ENCODE measurements at places on chromosomes 5 and 9.

- peaks cover 8% of the 10 kb centered on the region for H3K4me1 ChIP-seq
- peak overlapping the region; percentile 96 for H3K4me3 ChIP-seq
- peak overlapping the region; percentile 98 for H3K27ac ChIP-seq
- DNase-seq: no peak
- no peaks in the 10 kb centered on the region for H3K27me3 ChIP-seq
Observed at GRCh38 chr5:109688630-109688969, 1.1 kb upstream of the MAN2A1 start.

GRCh38 chr9:20610591-20610990, 11.7 kb downstream of the MLLT3 start:
- no peak overlapping the region for H3K27ac ChIP-seq
- H3K36me3 ChIP-seq: no peaks in the 10 kb centered on the region
- no peaks in the 10 kb centered on the region for H3K27me3 ChIP-seq
- no peak overlapping the region for H3K4me3 ChIP-seq
- H3K4me1 ChIP-seq: peaks cover 3% of the 10 kb centered on the region
- no peak for DNase-seq

- no peak overlapping the region for H3K4me3 ChIP-seq
- H3K27ac ChIP-seq: no peak overlapping the region
- H3K4me1 ChIP-seq: no peaks in the 10 kb centered on the region
- H3K27me3 ChIP-seq: no peaks in the 10 kb centered on the region
Observed at GRCh38 chr5:162888268-162888667, 549.1 kb upstream of the CCNG1 start.

GRCh38 chr5:37801521-37801920, 38.3 kb downstream of the GDNF start:
- H3K36me3 ChIP-seq: no peaks in the 10 kb centered on the region
- H3K27ac ChIP-seq: no peak overlapping the region
- H3K4me3 ChIP-seq: no peak overlapping the region
- H3K4me1 ChIP-seq: no peaks in the 10 kb centered on the region
- H3K27me3 ChIP-seq: no peaks in the 10 kb centered on the region
- no peak for DNase-seq

DNA sequence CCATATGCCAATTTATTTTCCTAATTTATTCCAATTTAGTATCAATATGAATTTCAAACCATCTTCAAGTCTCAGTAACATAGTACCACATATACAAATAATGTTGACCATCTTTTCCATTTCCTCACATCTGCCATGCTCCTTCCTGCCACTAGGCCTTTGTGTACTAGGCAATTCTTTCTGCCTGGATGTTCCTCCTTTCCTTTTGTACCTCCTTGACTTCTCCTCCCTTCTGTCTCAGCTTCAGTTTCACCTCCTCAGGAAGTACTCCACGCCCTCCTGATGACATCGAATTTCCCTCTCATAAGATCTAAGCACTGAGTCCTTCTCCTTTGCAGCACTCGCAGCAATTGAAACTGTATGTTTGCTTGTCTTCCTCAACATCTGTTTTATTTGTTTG, 53.9 kb downstream of the MEF2C start:
- no peaks in the 10 kb centered on the region for H3K27me3 ChIP-seq
- H3K4me3 ChIP-seq: peak overlapping the region; percentile 65
- H3K4me1 ChIP-seq: peaks cover 49% of the 10 kb centered on the region
- no peak for DNase-seq

GRCh38 chr5:155620821-155621410, 607.4 kb downstream of the KIF4B start:
- no peaks in the 10 kb centered on the region for H3K4me1 ChIP-seq
- no peaks in the 10 kb centered on the region for H3K27me3 ChIP-seq
- no peaks in the 10 kb centered on the region for H3K36me3 ChIP-seq
- DNase-seq: no peak
- H3K27ac ChIP-seq: no peak overlapping the region
- H3K4me3 ChIP-seq: no peak overlapping the region

- H3K4me1 ChIP-seq: peaks cover 19% of the 10 kb centered on the region
- peak overlapping the region; percentile 92 for H3K4me3 ChIP-seq
- H3K27ac ChIP-seq: peak overlapping the region; percentile 96
Observed at GRCh38 chr9:33024126-33024965, 727 bp upstream of the DNAJA1 start.

- H3K4me3 ChIP-seq: no peak overlapping the region
- no peak for DNase-seq
- no peaks in the 10 kb centered on the region for H3K36me3 ChIP-seq
- no peaks in the 10 kb centered on the region for H3K27me3 ChIP-seq
- H3K4me1 ChIP-seq: no peaks in the 10 kb centered on the region
Observed at GRCh38 chr5:133327946-133328401, 276.2 kb downstream of the HSPA4 start.

- no peak overlapping the region for H3K27ac ChIP-seq
- H3K4me3 ChIP-seq: no peak overlapping the region
- no peaks in the 10 kb centered on the region for H3K4me1 ChIP-seq
- no peak for DNase-seq
- H3K36me3 ChIP-seq: no peaks in the 10 kb centered on the region
Observed at GRCh38 chr5:37606148-37606547, 227.0 kb downstream of the WDR70 start.

- DNase-seq: no peak
- H3K4me3 ChIP-seq: no peak overlapping the region
- no peaks in the 10 kb centered on the region for H3K36me3 ChIP-seq
- peak overlapping the region; percentile 34 for H3K27ac ChIP-seq
Observed at GRCh38 chr5:140611020-140611521, 21.9 kb downstream of the CD14 start.

DNA sequence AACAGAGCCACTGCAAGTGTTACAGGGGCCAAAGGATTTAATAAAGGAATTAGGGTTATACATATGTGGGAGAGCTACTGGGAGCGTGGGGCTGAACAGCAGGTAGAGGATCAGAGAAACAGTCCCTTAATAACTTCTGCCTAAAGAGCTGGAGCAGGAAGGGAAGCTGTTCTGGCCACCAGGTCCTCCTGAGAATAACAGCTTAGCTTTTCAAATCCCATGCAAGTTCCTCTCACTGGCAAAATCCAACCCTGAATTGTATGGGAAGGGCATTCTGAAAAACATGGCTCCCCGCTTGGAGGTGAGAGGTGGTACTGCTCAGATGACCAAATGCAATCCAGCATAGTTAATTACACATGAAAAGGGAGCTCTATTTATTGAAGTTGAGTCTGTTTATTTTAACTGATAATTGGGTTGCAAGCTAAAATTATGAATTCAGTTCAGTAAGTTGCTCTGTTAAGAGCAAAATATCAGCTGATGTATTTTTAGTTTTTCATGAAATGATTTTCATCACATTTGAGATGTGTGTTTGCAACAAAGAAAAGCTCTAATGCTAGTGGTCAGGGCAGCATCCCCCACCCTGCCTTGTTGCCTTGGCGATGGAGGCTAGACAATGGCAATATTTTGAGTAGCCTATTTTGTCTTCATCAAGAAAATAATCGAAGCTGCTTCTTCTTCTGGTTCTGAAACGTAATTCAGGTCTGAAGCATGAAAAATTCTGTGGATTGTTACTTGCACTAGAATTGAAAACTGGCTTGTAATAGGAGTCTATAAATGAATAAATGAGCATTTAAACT, 58.4 kb upstream of the SH3GL2 start:
- no peak for DNase-seq
- no peaks in the 10 kb centered on the region for H3K27me3 ChIP-seq
- H3K27ac ChIP-seq: no peak overlapping the region
- no peaks in the 10 kb centered on the region for H3K4me1 ChIP-seq
- no peaks in the 10 kb centered on the region for H3K36me3 ChIP-seq
- H3K4me3 ChIP-seq: no peak overlapping the region

- H3K27ac ChIP-seq: no peak overlapping the region
- no peak for DNase-seq
- H3K27me3 ChIP-seq: no peaks in the 10 kb centered on the region
- H3K36me3 ChIP-seq: no peaks in the 10 kb centered on the region
Observed at GRCh38 chr9:122192914-122193525, 33.3 kb downstream of the MORN5 start.

- no peaks in the 10 kb centered on the region for H3K27me3 ChIP-seq
- no peaks in the 10 kb centered on the region for H3K4me1 ChIP-seq
- no peak for DNase-seq
- no peak overlapping the region for H3K4me3 ChIP-seq
Observed at GRCh38 chr9:80127920-80128319, 556.2 kb downstream of the TLE4 start.

DNA sequence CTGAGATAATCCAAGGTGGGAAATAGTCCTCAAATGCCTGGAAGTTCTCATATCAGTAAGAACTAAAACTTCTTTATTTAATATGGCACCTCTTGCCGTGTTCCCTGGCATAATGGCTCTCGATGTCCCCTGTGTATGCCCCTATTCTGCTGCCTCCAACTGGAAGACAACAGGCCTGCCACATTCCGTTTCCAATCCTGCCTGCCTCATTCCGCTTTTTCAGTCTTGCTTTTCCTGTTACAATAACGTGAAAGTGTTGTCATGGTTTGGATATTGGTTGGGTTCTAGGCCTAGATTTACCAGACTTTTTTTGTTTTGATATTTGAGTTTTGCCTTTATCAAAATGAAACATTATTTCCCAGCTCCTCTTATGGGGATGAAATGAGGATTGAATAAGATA, 98.2 kb downstream of the FOCAD start:
- H3K4me3 ChIP-seq: no peak overlapping the region
- H3K27ac ChIP-seq: no peak overlapping the region
- H3K4me1 ChIP-seq: no peaks in the 10 kb centered on the region

- no peak overlapping the region for H3K4me3 ChIP-seq
- H3K4me1 ChIP-seq: no peaks in the 10 kb centered on the region
- no peaks in the 10 kb centered on the region for H3K36me3 ChIP-seq
- no peak overlapping the region for H3K27ac ChIP-seq
Observed at GRCh38 chr5:116563736-116564308, 10.8 kb downstream of the SEMA6A start.

DNA sequence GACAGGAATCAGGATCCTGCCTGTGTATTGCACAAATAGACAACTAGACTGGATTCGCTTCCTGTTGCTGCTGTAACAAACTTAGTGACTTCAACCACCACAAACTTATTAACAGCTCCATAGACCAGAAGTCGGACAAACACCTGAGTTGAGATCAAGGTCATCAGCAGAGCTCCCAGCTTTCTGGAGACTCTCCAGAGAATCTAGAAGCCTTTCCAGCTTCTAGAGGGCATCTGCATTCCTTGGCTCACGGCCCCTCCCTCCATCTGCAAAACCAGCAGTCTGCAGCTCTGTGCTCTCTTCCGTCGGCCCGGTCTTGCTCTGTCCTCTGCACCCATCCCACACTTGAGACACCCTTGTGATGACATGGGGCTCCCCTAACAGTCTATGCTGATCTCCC, 99.1 kb downstream of the KCNT1 start:
- H3K27me3 ChIP-seq: no peaks in the 10 kb centered on the region
- no peak overlapping the region for H3K27ac ChIP-seq
- no peak overlapping the region for H3K4me3 ChIP-seq

DNA sequence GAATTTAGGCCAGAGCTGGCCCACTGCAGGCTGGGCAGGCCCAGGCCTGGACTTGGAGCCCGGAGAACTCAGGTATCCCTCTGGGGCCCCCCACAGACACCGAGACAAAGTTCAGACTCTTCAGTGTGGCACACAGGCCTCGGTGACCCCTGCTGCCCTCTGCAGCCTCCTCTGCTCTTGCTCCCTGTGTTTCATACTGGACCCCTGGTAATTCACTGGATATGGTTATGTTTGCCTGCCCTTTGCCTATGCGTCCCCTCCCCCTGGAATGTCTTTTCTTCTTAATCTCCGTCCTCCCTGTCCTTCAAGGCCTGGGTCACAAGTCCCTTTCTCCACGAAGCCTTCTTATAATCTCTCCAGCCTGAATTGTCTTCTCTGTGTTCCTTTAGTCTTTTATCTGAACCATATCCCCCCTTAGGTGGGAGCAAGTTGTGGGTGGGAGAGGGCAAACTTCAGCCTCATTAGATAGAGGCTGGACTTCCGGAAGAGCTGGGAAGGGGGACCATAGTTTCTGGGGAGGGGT, 30.1 kb downstream of the GSN start:
- H3K36me3 ChIP-seq: peaks cover 9% of the 10 kb centered on the region
- peaks cover 80% of the 10 kb centered on the region for H3K4me1 ChIP-seq
- H3K27ac ChIP-seq: peak overlapping the region; percentile 88
- no peak for DNase-seq

GRCh38 chr9:17862101-17862500, 283.2 kb downstream of the SH3GL2 start:
- DNase-seq: no peak
- H3K4me1 ChIP-seq: no peaks in the 10 kb centered on the region
- H3K36me3 ChIP-seq: no peaks in the 10 kb centered on the region
- H3K27ac ChIP-seq: no peak overlapping the region
- H3K4me3 ChIP-seq: no peak overlapping the region
- no peaks in the 10 kb centered on the region for H3K27me3 ChIP-seq

DNA sequence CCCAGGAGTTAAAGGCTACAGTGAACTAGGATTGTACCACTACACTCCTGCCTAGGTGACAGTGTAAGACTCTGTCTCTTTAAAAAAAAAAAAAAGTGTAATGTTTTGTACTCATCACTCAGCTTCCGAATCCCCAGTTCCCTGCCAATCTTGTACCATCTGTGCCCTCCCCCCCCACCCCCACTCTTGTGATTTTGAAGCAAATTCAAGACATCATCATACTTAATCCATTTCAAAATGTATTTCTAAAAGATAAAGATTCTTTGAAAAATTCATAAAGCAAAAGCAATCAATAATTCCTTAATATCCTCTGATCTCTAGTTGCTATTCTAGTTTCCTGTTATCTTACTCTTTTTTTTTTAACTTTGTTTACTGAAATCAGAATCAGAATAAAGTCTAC, 34.9 kb upstream of the HMCN2 start:
- H3K36me3 ChIP-seq: peaks cover 39% of the 10 kb centered on the region
- peaks cover 4% of the 10 kb centered on the region for H3K4me1 ChIP-seq
- H3K4me3 ChIP-seq: no peak overlapping the region

GRCh38 chr5:16518606-16519005, 53.0 kb upstream of the ZNF622 start:
- H3K4me1 ChIP-seq: no peaks in the 10 kb centered on the region
- H3K27me3 ChIP-seq: no peaks in the 10 kb centered on the region
- no peak for DNase-seq
- H3K27ac ChIP-seq: no peak overlapping the region
- no peak overlapping the region for H3K4me3 ChIP-seq

DNA sequence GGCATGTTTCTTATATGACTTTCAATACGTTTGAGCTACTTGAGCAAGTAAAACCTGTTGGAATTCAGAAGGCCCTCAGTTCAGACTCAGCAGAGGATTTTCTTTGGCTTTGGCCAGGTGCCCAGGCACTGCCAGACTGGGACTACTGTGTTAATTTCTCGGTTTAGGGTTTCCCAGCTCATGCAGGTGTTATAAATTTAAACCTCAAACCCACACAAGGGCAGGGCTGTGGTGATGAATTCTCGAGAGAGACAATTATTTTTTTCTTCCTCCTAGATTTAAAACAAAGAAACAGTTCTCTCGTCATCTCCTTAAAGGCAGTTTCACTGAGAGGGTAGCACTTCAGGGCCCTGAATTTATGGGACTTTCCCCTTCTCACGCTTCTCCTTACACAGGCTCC, 406.0 kb upstream of the PIK3R1 start:
- H3K4me1 ChIP-seq: peaks cover 10% of the 10 kb centered on the region
- no peaks in the 10 kb centered on the region for H3K36me3 ChIP-seq
- H3K27ac ChIP-seq: no peak overlapping the region
- no peaks in the 10 kb centered on the region for H3K27me3 ChIP-seq

- DNase-seq: no peak
- no peaks in the 10 kb centered on the region for H3K36me3 ChIP-seq
- H3K4me1 ChIP-seq: peaks cover 4% of the 10 kb centered on the region
- no peak overlapping the region for H3K27ac ChIP-seq
- H3K27me3 ChIP-seq: no peaks in the 10 kb centered on the region
Observed at GRCh38 chr5:141683596-141684141, 1.6 kb upstream of the ARAP3 start.

Measured in thoracic aorta (tissue), 2 donors.